ENCODE measurements at places on chromosomes 2 and 18. TPM values are rescaled to one million over a fixed set of nuclear protein-coding genes. Genes with fewer than 3 reads are reported as not detected.

Gene CYP27C1
- 3.5 TPM for total RNA-seq

Gene KYNU
- total RNA-seq: 31.6 TPM

DNA sequence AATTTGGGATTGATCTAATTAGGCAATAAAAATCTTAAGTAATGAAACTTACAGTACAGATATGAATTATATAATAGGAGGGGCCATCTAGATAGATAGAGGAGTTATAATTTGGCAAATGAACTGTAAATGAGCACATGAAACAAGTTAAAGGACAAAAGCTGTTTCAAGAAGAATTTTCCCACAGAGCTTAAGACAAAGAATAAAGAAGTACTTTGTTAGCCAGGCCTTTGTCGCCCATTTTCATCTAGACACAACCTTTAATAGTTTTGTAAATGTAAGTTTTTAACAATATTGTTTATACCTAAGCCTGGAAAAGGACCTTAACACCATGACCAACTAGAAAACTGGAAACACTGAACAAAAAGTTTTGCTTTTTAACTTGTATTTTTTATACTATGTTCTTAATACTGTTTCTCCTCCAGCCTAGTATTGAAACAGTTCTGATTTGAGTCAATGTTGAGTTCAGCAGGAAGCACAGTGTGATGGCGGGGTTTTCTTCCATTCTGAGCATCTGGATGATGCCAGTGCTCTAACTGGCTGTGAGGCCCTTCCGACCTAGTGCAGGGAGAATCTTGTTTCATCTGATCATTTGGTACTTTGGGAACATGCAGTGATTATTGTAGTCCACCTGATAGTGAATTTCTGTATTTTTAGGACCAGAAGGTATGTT is 37.6 kb downstream of the FARP2 start:
- DNase-seq: no peak

DNA sequence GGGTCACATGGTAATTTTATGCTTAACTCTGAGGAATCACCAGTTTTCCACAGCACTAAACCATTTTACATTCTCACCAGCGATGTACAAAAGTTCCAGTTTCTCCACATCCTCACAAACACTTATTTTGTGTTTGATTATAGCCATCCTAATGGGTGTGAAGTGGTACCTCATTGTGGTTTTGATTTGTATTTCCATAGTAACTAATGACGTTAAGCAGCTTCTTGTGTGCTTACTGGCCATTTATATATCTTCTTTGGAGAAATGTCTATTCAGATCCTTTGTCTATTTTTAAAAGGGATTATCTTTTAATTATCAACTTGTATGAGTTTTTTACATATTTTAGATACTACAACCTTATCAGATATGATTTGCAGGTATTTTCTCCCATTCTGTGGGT is 42.0 kb downstream of the CCDC150 start:
- peak; percentile 3 for DNase-seq

Gene CD207
- total RNA-seq: not detected

Gene GATA6
- total RNA-seq: 3.3 TPM

GRCh38 chr2:59239146-59239545 is 998.0 kb upstream of the FANCL start:
- DNase-seq: no peak

- peak; percentile 96 for DNase-seq
These were observed 50.3 kb upstream of the FOSL2 start for GRCh38 chr2:28342081-28342967.

Gene LTBP1
- 150 TPM for total RNA-seq
